ENCODE measurements at places on chromosomes 11 and 22. TPM values are rescaled to one million over a fixed set of nuclear protein-coding genes. Genes with fewer than 3 reads are reported as not detected.

- no peak overlapping the region for H3K4me3 ChIP-seq
- DNase-seq, result no peak
- H3K4me1 ChIP-seq, result peaks cover 26% of the 10 kb centered on the region
These were observed 51.6 kb upstream of the LINC01488 start for GRCh38 chr11:69429716-69430491.

DNA sequence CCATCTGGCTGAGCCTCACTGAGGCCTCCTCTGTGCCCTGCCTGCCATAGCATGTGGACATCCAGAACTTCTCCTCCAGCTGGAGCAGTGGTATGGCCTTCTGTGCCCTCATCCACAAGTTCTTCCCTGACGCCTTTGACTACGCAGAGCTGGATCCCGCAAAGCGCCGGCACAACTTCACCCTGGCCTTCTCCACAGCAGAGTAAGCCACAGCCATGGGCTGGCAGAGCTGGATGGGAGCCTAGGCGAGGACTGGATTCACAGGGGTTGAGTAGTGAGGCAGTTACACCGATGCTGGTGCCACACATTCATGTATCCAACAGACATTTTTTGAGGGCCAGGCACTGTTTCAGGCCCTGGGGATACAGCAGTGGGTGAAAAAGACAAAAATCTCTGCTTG lies 9.1 kb downstream of the SMTNL1 start:
- no peak for DNase-seq
- peaks cover 4% of the 10 kb centered on the region for H3K4me1 ChIP-seq
- H3K27me3 ChIP-seq, result peaks cover 9% of the 10 kb centered on the region

GRCh38 chr22:50192436-50193204 lies 6.9 kb downstream of the TRABD start:
- no peaks in the 10 kb centered on the region for H3K4me1 ChIP-seq
- no peak for DNase-seq
- H3K27ac ChIP-seq, result no peak overlapping the region
- H3K4me3 ChIP-seq, result no peak overlapping the region

DNA sequence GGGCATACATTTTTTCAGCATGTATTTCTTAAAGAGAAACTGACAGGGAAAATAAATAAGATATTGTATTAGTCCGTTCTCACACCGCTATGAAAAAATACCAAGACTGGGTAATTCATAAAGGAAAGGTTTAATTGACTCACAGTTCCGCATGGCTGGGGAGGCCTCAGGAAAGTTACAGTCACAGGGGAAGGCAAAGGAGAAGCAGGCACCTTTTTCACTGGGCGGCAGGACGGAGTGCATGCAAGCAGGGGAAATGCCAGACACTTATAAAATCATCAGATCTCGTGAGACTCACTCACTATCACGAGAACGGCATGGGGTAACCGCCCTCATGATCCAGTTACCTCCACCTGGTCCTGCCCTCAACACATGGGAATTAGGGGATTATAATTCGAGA lies 44.2 kb downstream of the PPFIA1 start:
- DNase-seq, result no peak
- H3K4me3 ChIP-seq, result no peak overlapping the region
- peaks cover 10% of the 10 kb centered on the region for H3K36me3 ChIP-seq
- H3K27me3 ChIP-seq, result no peaks in the 10 kb centered on the region
- no peak overlapping the region for H3K27ac ChIP-seq
- H3K4me1 ChIP-seq, result peaks cover 15% of the 10 kb centered on the region

DNA sequence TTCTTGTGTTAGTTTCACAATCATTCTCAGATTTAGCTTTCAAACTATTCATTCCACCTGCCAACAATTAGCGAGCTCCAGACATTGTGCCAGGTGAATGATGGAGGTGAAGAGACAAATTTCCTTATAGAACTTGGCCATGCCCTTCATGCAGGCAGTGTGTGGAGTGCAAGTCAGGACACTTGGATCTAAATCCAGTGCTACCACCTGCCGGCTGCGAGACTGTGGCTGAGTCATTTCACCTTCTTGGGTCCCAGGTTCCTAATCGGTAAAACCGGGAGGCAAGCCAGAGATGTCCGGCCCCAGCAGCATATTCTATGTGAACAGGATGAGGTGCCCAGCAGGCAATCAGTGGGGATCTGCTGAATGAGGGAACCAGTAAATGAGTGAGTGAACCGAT lies 18.6 kb upstream of the EHF start:
- peaks cover 58% of the 10 kb centered on the region for H3K4me1 ChIP-seq
- H3K27me3 ChIP-seq, result no peaks in the 10 kb centered on the region
- no peak overlapping the region for H3K4me3 ChIP-seq
- peak overlapping the region; percentile 90 for H3K27ac ChIP-seq
- no peak for DNase-seq

GRCh38 chr11:103862094-103862801 lies 174.2 kb upstream of the DDI1 start:
- no peaks in the 10 kb centered on the region for H3K27me3 ChIP-seq
- H3K4me1 ChIP-seq, result peaks cover 8% of the 10 kb centered on the region

DNA sequence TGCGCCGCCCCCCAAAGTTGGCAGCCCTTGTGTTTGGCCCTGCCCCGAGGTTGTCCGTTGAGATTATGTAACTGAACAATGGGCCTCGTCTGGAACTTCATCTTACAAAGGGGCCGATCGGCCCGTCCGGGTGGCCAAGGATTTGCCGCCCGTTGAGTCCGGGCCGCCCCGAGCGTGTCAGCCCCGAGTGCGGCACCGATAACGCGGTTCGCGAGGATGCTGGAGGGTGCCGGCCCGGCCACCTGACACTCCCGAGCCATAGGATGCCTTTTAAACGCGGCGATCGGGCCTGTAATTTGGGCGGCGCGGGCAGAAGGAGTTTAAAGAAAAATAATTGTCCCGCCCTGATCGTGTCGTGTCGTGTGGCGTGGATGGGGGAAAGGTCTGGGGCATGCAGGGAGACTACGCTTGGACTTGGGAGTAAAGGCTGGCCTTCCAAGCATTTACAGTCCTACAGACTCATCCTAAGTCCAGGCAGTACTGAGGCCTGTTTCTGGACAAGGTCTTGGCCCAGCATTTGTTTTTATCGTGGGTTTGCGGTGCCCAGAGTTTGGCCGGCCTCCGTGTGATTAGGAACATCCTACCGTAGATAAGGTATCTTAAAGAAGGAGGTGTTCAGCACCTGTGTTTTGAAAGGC lies 1.3 kb downstream of the WEE1 start:
- no peak for DNase-seq
- H3K36me3 ChIP-seq, result peaks cover 31% of the 10 kb centered on the region
- peak overlapping the region; percentile 98 for H3K27ac ChIP-seq

GRCh38 chr22:39314251-39314971 lies 5.0 kb downstream of the RPL3 start:
- peaks cover 39% of the 10 kb centered on the region for H3K4me1 ChIP-seq
- no peaks in the 10 kb centered on the region for H3K27me3 ChIP-seq
- peak overlapping the region; percentile 83 for H3K27ac ChIP-seq
- no peak for DNase-seq
- peak overlapping the region; percentile 21 for H3K4me3 ChIP-seq

DNA sequence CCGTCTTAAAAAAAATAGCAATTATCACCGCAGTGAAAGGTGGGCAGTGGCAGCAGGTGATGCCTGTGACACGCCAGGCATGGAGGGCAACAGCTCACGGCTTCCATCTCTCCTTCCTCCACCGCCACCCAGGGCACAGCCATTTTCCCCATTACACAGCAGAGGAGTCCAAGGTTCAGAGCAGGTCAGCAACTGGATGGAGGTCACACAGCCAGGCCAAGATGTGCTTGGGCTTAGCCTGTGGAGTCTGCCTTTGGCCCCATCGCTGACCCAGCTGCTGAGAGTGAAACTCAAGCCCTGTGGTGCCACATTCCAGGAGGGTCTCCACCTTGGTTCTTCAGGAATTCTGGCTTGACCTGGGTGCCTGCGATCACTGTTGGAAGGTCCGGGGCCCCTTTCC lies 411.1 kb downstream of the SHANK2 start:
- no peak overlapping the region for H3K27ac ChIP-seq
- H3K27me3 ChIP-seq, result no peaks in the 10 kb centered on the region
- no peak overlapping the region for H3K4me3 ChIP-seq
- H3K4me1 ChIP-seq, result no peaks in the 10 kb centered on the region
- H3K36me3 ChIP-seq, result peaks cover 6% of the 10 kb centered on the region
- no peak for DNase-seq

DNA sequence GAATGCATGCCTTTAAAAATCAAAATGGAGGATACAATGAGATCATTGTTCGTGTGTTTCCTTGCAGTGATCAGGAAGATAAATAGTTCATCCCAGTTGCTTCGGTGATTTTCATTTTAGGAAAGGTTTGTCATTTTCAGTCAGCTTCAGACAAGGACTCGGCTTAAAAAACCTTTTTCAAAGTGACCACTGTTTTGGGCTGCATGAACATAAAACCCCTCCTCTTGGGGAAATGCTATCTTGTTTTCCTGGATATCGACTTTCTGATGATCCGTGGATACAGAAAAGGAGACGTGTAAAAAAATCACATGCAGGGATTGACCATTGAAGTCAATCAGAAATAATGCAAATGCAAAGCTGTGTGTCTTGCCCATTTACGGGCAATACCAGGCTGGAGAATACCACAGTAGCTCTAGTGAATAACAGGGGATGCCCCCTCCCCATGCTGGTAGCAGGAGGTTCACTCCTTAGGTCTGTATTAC lies 146.8 kb downstream of the MAML2 start:
- no peak for DNase-seq
- peaks cover 12% of the 10 kb centered on the region for H3K36me3 ChIP-seq
- no peak overlapping the region for H3K4me3 ChIP-seq
- H3K27ac ChIP-seq, result peak overlapping the region; percentile 51
- H3K4me1 ChIP-seq, result peaks cover 68% of the 10 kb centered on the region

DNA sequence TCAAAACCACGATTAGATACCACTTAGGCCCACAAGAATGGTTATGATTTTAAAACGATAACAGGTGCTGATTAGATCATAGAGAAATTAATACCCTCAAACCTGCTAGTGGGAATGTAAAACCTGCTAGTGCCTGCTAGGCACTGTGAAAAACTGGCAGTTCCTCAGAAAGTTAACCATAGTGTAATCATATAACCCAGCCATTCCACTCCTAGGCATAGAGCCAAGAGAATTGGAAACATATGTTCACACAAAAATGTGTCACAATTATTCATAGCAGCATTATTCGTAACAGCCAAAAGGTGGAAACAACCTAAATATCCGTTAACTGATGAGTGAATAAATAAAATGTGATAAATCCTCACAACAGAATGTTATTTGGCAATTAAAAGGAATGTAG lies 122.2 kb upstream of the SYN3 start:
- no peak for DNase-seq
- peaks cover 4% of the 10 kb centered on the region for H3K27me3 ChIP-seq
- H3K4me1 ChIP-seq, result no peaks in the 10 kb centered on the region
- no peak overlapping the region for H3K4me3 ChIP-seq
- no peaks in the 10 kb centered on the region for H3K36me3 ChIP-seq
- no peak overlapping the region for H3K27ac ChIP-seq

DNA sequence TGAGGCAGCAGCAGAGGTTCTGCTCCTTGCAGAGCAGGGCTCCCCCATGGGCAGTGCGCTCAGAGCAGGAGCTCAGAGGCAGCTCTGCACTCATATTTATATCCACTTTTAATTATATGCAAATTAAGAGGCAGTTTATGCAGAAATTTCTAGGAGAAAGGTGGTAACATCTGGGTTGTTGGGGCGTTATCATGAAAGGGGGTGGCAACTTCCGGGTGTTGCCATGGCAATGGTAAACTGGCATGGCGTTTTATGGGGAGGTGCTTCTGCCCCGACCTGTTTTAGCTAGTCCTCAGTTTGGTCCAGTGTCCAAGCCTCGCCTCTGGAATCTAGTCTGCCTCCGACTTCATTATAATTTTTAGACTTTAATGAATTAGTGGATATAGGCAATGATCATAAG lies 1191.7 kb downstream of the TBC1D22A start:
- no peak overlapping the region for H3K27ac ChIP-seq
- DNase-seq, result no peak
- H3K4me3 ChIP-seq, result no peak overlapping the region
- H3K36me3 ChIP-seq, result no peaks in the 10 kb centered on the region

- DNase-seq, result no peak
- no peak overlapping the region for H3K4me3 ChIP-seq
- H3K27ac ChIP-seq, result no peak overlapping the region
- peaks cover 8% of the 10 kb centered on the region for H3K36me3 ChIP-seq
- H3K27me3 ChIP-seq, result no peaks in the 10 kb centered on the region
These were observed 49.4 kb upstream of the MYO18B start for GRCh38 chr22:25692397-25693267.

DNA sequence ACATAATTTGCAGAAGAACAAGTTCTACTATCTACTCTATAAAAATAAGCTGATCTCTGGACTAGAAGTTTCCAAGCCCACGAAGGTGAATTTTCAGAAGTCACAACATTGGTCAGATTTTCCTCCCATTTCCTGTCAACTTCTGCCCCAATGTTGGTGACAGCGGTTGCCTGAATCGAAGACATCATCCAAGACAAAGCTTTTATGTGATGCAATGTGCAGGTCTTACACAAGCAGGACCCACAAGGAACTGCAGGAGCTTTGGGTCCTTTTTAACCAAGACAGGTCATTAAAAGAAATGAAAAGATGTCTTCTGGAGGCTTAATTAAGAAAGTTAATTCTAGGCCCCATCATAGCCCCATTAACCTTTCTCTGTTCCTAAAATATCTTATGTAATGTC lies 125.6 kb upstream of the BLID start:
- no peak overlapping the region for H3K4me3 ChIP-seq
- H3K27me3 ChIP-seq, result no peaks in the 10 kb centered on the region

- DNase-seq, result no peak
- H3K27me3 ChIP-seq, result no peaks in the 10 kb centered on the region
- H3K36me3 ChIP-seq, result no peaks in the 10 kb centered on the region
- no peak overlapping the region for H3K27ac ChIP-seq
- no peak overlapping the region for H3K4me3 ChIP-seq
These were observed 59.1 kb downstream of the CLMP start for GRCh38 chr11:123135863-123136446.

GRCh38 chr22:31556627-31557203 lies 60.4 kb downstream of the SFI1 start:
- no peak for DNase-seq
- no peaks in the 10 kb centered on the region for H3K36me3 ChIP-seq
- no peak overlapping the region for H3K4me3 ChIP-seq
- no peak overlapping the region for H3K27ac ChIP-seq

Gene CCDC188
- 3.3 TPM for total RNA-seq

Gene OR52N4
- not detected for total RNA-seq

Gene B4GALNT4
- 277 TPM for total RNA-seq

Gene GDPD4
- not detected for total RNA-seq

Gene KIRREL3
- total RNA-seq, result 0.26 TPM

Gene SORL1
- 31.8 TPM for total RNA-seq

Gene NPAS4
- total RNA-seq, result not detected

Gene TRPC6
- 0.05 TPM for total RNA-seq

Gene ADM
- total RNA-seq, result 9.4 TPM

Gene PATE2
- not detected for total RNA-seq
